ENCODE measurements at places on chromosomes 2 and 18.

DNA sequence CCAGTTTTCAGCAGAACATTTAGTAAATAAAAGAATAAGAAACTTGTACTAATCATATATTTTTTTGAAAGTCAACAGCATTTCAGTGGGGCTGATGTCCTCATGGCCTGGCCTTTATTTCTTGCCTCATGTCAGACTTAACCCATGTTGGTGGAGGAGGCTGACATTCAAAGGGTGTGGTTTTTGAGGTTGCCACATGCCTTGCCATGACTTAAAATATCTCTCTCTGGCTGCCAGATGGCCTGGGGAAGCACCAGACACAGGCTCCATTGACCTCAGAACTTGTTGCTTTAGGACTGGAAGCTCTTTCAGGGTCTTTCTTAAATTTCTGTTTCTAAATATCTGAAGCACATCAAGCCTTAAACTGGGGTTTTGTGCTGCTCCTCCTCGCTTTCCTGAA is 32.5 kb upstream of the CD28 start:
- no peak for DNase-seq

GRCh38 chr2:217993138-217993537 is 9.7 kb downstream of the TNS1 start:
- DNase-seq: no peak

DNA sequence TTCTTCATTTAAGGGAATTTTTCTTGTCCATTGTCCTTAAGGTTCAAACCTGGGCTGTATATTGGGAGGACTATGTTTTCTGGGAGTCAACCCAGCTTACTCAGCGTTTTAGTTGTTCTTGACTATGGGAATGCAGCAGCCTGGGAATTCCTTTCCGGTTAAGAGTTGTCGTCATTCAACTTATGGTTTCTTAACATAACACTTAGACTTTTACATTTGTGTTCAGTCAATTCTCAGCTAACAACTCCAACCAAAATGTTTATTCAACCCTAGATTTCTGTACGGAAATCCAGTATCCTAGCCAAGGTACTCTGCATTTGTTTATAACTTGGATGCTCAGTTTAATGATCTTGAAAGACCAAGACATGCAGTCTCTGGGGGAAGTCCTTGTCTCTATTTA is 960.9 kb downstream of the CBLN2 start:
- no peak for DNase-seq

DNA sequence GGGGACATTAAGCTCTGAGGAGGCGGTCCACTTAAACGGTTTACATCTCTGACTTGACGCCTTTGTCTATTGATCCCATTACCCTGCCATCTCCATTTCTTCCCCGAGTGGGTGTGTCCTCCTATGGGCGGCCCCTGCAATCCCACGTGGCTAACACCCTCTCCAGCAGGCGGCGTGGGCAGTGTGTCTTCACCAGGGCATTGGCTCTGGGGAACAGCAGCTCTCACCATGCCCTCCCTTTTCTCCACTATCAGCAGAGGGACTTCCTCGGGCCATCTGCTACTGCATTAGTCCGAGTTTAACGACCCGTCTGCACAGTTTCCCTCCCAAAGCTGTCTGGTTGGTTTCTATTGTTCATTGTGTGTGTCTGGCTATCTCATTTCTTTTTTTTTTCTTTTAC is 511.9 kb upstream of the NRP2 start:
- DNase-seq: no peak

DNA sequence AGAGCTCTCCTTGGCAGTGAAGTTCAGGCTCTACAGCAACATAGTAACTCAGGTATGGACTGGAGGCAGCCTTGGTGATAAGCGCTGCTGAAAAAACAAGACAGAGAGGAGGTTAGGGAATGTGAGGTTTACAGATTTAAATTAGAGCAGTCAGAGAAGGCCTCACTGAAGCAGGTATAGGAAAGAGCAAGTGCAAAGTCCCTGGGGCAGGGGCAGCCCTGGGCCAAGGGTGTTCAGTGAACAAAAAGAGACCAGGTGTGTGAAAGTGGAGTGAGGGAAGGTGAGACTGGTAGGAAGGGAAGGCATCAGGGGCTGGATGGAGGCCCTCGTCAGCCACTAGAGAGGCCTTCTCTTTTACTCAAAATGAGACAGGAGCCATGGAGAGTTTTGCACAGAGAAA is 89.6 kb downstream of the LAMA3 start:
- DNase-seq: no peak
